ENCODE measurements at places on chromosomes 12 and 14.

DNA sequence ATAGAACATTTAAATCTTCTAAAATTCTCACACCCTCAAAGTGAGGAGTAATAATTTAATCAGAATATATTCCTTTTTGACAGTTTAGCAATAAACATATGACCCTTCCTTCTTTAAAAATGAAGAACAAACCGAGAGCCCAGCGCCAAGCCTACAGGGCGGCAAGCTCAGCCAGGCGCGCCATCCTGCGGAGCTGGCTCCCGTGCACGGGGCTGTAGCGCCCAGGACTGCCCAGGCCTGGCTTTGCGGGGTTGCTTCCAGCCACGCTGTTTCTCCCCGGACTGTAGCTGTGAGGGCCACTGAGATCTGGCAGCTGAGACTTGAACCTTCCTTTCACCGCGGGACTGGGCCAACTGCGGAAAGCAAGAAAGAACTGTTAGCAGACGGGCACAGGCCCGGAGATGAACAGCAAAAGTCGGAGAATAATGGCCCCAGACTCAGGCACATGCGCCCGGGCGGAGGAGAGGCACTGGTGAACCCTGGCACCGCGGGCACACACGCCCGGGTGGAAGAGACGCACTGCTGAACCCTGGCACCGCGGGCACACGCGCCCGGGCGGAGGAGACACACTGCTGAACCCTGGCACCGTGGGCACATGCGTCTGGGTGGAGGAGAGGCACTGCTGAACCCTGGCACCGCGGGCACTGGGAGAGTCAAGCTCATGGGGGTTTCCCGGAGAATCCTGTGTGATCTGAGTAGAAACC, 16.6 kb downstream of the PGAM5 start:
- no peak for DNase-seq

DNA sequence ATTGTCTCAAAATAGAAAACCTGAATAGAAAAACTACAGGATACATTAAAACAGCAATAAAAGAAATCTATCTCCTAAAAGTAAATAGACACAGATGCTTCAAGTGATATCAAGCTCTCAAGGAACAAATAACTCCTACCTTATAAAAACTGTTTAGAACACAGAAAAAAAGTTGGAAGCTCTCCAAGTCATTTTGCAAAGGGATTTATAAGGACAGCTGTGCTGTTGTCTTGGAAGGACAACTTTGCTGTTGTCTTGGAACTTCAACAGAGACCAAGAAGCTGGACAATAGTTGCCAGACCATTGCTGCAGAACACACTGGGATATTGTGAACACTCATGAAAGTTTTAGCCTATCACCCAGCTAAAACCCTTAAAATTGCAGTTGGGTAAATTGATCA, 780.7 kb downstream of the FLRT2 start:
- DNase-seq, result no peak

DNA sequence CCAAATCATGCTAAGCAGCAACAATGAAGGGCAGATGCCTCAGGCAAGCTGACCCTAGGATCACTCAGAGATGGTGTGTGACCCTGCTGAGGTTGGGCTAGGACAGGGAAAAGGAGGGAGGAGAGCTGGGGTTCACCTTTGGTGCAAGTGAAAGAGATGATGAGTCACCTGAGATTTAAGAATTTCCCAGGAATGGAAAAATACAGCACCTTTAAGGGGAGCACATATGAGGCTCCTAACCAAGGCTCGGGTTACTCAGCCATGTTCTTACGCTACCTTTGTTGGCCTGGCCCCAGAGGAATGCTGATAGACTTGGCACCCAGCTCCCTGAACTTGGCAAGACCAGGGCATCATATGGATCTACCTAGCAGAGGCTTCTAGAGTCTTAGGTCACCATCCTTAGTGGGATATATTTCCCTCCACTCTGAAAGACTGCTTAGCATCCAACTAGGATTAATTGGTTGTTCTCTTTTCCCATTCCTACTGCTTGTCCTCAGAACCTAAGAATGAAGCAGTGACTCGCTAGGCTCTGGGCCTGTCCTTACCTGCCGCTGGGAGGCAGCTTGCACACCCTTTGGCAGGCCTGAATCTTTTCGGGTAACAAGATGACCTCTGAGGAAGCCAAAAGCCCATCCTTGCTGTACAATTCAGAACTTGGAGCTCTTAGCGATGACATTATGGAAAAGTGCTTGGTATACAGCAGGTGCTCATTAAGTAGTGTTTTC, 4.0 kb upstream of the NAA25 start:
- DNase-seq, result no peak

- no peak for DNase-seq
Observed at GRCh38 chr14:58944343-58944967, 244.0 kb upstream of the DAAM1 start.

GRCh38 chr12:69509308-69509736, 39.1 kb downstream of the FRS2 start:
- no peak for DNase-seq

DNA sequence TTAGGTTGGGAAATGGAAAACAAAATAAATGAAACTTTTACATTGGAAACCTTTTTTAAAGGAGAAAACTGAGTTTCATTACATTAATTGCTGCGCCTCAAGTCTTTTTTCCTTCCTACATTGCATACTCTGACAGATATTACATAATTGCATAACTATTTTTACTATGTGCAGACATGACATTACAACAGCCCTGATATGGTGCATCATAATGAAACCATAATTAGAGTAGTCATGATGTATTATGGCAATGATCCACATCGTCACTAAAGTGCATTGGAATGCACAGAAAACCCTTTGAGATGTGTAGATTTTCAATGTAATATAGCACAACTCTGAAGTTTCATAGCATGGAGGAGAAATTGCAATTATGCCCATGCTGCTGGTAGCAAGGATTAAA, 217.8 kb upstream of the NPAS3 start:
- DNase-seq, result no peak
